Panc1 (cell line): ENCODE measurements at places on chromosomes 6 and 20.

DNA sequence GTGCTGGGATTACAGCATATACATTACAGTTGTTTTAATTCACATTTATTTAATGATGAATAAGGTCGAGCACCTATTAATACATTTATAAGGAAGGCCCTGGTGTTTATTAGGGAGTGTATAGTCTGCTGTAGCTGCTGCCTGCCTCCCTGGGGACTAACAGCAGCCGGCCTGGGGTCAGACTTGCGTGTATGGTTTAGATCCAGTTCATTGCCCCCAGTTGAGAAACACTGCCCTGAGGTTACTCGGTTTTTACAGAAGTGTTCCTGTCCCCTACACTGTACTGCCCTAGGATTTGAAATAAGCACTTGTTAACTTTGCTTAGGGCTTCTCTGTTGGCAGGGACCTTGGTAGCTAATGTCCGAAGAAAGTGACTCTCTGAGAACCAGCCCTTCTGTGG is 4.0 kb downstream of the TTPAL start:
- DNase-seq: no peak

- no peak for DNase-seq
Measured at GRCh38 chr6:24910331-24910960, 25.3 kb downstream of the RIPOR2 start.

DNA sequence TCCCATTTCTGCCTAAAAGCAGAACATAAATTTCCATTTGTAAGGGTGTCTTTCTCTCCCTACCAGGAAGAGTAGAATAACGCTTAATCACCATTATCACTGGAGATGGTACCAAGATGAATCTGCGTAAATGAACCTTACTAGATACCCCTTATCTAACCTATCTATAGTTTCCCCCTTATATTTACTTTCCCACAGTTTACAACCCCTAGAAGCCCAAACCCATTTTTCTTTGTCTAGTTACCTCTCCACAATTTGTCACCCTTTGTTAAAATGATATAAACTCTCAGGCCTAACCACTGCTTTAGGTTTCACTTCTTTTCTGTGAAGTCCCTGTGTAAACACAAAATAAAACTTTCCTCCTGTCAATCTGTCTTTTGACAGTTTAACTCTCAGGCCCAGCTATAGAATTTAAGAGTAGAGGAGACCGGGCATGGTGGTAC is 45.5 kb downstream of the PCNA start:
- DNase-seq: no peak

DNA sequence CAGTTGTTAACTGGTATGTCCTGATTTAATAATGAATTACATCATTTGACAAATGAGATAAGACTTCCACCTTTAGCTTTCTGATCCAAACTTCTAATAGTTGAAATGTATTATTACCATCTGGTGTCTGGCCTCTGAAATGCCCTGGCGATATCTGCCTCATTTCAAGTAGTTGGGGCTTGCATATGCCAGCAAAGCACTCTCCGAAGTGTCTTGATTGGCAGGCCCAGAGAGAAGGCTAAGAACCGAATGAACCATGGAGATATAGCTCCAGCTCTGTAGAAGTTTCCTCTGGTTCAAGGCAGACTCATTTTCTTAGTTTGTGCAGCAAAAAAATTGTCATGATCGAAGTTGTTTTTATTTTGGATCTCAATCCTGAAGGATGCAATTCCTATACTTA is 13.4 kb upstream of the HIVEP2 start:
- DNase-seq: no peak

DNA sequence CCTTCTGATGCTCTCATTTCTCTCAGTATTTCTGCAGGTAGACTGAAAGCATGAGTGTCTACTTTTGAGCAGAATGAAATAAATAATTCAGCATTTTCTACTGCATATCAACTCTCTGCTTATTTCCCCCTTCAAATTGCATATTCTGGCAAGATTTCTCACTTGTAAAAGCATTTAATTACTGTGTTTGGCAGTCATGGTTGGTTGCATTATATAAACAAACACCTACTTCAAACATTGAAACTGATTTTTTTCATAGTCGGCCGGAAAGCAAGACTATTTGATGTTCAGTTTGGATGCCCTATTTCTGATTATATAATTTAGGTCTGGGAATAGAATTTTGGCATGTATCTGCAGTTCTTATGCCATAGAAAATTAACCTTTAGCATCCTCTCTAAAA is 73.1 kb downstream of the PLEKHG1 start:
- no peak for DNase-seq

DNA sequence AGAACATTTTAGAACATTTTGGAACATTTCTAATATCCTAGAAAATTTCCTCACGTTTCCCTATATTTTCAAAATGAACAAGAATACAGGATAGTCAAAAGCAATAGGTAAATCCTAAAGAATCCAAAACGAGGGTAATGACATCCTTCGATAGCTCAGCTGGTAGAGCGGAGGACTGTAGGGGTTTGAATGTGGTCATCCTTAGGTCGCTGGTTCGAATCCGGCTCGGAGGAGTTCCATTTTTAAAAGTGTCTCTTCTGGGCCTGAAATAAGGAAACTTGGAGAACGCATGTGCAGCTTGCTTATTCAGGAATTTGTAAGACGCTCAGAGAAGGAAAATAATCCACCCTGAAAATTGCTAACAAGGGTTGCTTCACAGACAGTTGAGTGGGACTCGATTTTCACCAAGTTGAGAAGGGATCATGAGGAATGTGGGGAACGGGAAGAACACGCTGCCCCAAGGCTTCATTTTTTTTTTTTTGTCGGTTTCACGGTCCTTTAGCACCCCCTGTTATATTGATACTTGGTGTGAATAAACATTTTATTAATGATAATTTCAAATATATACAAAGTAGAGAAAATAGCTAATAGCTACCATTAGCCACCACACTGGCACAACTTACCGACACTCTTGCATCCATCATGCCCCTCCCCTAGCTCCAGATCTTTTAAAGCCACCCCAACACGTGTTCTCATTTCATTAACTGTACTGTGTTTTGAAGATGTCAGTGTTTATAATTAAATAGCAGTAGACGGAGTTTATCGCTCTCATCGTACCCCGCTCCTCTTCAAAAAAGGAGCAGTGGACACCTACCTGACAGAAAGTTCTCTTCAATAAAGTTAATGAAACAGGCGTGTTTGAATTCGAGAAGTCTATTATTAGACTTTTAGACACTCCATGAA is 1.8 kb upstream of the ABT1 start:
- DNase-seq: peak; percentile 95

DNA sequence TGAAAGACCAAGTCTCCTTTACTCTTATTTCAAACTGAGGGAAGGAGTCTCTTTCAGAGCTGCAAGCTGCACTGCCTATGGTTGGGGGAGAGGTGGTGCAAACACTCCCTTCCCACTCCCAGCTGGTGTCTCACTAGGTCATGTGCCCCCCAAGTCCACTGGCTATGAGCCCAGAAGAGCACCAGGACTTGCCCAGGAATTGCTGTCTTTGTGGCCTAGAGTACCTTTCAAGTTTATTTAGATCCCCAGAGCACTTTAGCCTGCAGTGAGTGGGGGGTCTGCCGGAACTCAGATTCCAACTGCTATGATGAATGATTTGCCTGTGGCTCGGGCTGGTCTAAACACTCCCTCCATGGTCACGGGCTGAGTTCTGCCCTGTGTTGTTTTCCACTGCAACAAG is 192.6 kb upstream of the CITED2 start:
- no peak for DNase-seq

DNA sequence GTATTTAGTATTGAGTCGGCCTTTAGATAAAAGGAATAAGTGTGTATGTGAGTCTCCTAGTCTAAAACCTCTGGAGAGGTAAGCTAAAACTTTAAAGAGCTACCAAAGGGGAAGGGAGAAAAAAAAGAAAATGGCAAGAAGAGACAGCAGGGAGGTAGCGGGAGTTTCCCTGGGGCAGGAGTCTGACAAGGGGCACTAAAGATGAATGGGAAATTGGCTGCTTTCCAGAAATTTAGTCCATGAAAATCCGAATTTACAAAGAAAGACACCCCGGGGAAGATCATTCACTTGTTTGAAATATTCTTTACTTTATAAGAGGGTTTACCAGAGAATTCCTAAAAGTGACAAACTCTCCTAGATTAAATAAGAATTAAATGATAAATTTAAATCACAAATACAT is 19.3 kb downstream of the RMND1 start:
- DNase-seq: no peak

DNA sequence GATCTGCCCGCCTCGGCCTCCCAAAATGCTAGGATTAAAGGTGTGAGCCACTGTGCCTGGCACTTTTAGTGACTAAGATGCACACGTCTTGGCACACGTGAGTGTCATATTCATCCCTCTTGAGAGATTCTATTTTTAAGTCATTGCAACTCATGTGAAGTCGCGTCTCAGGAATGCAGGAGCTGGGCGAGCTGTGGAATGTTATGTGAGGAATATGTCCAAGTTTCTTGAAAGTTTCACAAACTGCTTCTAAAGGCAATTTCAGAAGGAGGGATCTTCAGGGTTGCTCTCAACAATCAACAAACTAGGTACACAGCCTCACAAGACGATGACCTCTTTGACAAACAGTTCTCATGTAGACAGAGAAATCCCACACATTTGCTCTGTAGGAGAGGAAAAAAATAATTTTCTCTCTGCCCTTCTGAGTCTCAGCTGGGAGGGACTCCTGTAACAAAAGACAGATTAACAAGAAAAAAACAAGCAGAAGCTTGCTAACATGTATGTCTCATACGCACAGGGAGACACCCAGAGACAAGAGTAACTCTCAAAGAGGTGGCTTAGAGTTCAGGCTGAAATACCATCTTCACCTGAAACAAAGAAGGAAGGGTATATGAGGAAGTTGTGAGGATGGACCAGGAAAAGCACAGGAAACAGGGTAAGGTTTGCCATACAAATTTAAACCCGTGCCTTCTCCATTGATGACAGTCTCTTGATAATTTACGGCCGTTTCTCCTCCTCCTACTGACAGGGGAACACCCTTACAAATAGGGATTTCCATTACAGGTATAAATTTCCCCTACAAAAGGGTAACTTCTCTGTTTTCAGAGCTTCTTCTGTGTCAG is 45.3 kb upstream of the FAM50B start:
- DNase-seq: peak; percentile 83

DNA sequence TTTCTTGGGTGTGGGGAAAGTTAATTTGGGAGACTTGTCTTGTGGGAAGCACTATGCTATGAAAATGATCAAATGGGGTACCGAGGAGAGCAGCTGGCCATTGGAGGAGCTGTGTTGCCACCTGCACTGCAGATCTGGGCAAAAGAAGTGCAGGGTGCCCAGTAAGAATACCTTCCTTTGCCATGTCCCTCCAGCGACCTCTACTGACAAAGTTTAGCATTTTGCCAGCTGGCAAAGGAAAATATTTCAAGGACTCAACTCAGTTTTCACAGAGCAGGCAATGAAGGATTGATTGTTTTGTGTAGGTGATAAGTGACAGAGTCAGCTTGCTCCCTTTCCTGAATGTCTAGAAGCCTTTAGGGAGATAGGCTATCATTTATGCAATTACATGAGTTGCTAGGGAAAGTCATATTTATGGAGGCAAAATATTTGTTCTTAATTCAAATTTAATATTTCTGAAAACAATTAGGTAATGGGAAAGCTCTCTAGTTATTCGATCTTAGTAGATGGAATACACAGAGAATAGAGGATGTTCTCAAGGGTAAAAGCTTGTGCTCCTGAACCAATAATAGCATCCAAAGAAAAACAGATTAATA is 118.4 kb downstream of the FARS2 start:
- DNase-seq: peak; percentile 18

DNA sequence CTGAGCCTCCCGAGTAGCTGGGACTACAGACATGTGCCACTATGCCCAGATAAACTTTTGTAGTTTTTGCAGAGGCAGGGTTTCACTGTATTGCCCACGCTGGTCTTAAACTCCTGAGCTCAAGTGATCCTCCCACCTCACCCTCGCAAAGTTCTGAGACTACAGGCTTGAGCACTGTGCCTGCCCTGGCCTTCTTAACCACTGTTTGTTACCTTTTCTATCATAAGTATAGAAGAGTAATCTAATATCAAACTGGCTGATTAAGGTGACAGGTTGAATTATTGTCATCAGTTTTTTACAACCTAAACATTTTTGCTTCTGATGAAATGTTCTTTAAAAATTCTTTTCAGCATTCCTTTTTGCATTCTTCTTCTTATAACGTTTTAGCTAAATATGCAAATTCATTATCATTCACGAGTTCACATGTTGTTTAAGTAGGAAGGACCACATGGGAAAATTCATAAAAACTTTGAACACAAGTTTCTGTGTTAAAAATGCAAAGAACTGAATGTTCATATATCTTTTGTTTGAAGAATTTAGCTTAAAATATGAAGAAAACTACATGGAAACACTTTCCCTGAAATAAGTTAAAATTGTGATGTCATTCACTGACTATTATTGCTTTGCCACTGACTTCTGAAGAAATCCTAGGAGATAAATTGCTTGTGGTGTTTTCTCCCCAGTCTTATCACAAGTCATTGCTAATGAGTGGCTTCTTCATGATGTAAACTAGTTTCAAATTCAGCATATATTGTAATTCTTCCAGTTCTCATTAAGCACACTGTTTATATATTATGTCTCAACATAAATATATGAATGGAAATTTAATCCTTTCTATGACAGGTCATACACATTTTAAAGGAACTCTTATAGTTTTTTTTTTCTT is 106.7 kb downstream of the ADGRB3 start:
- DNase-seq: no peak

DNA sequence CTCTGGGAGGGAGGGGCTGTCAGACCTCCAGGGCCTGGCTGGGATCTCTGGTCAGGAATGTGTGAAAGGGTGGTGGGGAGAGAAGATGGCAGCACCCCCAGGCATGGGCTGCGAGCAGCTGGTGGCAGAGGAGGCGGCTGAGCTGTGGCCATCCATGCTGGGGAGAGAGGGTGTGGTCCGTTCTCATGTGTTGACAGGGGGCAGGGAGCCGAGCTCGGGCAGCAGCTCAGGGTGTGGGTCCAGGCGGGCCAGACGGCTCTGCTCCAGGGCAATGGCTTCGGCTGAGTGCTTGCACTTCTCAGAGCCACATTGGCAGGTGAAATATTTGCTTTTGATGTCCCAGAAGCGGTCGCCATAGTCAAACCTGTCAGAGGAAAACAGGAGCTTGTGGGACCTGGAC is 1.1 kb upstream of the SLC44A4 start:
- no peak for DNase-seq

DNA sequence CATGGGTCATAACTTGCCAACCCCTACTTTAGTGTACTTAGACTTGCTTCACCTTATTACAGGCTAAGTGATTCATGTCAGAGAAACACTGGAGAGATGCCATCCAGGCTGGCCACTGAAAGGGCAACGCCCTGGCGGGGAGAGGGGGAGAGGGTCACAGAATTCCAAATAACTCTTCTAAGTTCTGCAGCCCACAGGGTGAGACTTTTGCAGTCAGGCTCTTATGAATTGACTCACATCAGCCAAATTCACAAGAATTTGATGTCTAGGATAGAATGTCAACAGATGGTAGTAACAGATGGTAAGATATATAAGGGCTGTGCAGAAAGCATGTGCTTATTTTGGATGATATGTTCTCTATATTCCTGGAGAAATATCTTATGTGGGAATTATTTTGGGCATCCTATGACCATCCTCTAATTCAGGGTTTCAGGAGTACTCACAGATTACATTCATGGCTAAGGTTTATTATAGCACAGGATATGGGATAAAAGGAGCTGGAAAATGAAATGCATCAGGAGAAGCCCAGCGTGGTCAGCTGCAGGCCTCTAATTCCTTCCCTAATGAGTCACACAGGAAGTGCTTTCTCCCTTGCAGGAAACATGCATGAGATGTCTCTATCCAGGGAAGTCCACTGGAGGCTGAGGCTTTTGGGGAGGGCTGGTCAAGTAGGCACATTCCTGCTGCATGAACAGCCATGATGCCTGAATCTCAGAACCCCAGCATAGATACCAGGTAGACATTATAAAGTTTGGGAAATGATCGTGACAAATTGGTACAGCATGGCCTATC is 58.7 kb upstream of the RIN2 start:
- no peak for DNase-seq

- no peak for DNase-seq
Measured at GRCh38 chr20:15699431-15700146, 873.7 kb downstream of the KIF16B start.
